ENCODE measurements at places on chromosomes 1 and 21.

GRCh38 chr1:151476083-151476482, 16.8 kb upstream of the POGZ start:
- no peak for DNase-seq

- DNase-seq = peak; percentile 85
These were observed 72.8 kb downstream of the XCL2 start for GRCh38 chr1:168470901-168471431.

DNA sequence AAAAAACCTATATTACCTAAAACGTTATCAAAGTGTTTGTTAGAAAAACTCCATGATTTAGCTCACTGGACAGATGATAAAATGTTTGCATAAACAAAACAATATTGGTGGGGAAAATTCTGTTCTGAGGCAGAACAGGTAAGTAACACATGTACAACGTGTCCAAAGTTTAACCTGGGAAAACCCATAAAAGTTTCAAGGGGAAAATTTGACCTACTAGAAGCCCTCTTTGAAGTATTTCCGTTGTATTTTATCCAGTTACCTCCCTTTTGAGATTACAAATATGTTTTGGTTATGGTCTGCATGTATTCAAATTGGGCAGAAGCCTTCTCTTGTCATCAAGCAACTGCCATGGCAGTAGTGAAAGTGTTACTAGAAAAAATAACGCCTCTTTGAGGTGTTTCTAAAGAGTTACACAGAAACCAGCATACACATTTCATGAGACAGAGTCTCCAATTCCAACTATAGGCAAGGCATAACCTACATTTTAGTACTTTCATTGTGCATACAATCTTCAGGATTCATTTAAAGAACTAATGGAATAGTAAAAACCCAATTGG, 58.0 kb upstream of the PDC start:
- no peak for DNase-seq

DNA sequence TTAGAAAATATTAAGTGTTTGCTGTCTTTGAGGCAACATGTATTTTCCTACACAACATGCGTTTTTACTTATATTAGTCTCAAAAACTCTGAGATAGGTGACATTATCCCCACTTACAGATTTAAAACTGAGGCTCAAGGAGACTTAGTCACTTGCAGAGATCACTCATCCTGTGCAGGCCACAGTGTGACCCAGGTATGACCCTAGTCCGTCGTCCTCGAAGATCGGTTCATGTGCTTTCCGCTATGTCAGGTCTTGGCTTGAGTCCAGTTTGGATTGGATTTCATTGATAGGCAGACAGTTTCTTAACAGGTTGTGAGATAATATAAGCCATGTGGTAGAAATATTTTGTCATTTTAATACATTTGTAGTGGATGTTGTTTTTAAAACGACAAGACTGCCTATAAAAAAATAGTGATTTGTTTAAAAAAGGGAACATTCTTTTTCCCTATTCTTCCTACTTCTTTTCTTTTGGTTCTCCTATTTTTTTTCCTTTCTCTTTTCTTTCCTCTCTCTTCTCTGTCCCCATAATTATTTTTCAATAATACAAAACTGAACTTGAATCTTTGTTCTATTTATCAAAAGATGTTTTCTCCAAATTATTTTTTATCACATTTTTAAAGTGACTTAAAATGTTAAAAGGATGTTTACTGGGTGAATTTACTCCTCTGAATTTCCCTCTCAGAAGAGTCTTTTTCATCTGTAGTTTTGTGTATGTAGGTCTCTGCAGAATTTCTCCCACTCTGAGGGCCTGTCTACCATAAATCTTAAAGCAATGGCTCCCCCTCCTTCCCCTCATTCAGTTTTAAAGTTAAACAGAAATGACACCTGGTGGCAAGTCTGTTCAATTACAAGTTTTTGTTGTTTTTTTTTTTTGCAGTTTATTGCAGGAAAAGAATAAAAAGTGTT, 81.8 kb downstream of the PHTF1 start:
- DNase-seq = peak; percentile 52

DNA sequence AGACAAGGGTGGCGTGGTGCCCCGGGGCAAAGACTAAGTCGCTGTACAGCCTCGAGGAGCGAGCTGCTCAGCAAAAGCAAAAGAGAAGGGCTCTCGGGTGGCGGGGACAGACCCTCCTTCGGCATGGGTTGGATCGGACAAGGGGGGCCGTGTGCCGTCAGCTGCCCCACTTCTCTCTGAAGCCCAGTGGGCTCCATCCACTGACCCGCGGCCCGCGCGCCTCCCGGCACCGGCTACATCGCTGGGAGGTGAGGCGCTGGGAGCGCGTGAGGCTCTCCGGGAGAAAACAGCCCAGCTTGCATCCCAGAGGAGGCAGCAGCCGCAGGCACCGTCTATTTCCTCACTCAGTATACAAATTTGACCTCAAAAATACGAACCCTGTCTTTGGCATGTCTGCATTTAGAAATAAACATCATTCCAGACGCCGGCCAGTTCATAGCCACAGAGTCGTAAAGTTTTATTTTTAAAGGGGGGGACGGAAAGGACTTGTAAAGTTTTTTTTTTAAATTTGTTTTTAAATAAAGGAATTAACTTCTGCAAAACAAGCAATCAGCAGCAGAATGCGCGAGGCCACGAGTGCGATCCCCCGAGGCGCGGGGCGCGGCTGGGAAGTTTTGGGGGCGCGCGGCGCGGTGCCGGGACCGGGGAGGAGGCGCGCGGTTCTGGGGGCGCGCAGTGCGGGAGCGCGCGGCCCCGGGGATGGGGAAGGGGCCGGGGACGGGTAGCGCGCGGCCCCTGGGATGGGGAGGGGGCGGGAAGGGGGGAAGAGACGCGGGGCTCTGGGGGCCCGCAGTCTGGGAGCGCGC, 689 bp upstream of the GPR137B start:
- peak; percentile 36 for DNase-seq

DNA sequence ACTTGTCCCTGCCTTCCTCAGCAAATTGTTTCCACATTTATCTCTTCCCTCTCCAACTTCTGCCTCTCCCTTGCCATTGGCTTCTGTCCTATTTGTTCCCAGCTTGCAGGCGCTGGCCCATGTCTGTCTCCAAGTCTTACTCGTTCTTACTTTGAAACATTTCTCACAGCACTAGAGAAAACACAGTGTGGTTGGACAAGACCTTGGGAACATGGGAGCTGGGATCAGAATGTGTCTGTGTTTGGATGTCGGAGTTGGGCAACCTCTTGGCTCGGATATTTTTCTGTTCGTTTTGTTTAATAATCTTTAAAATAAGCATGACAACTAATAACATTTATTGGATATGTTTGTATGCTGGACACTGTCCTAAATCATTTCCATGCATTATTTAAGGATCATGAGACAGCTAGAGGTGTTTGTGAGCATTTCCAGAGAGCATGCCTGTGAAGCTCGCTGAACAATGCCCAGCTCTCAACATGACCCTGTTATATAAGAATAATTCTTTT, 5.9 kb upstream of the BRWD1 start:
- DNase-seq = no peak

DNA sequence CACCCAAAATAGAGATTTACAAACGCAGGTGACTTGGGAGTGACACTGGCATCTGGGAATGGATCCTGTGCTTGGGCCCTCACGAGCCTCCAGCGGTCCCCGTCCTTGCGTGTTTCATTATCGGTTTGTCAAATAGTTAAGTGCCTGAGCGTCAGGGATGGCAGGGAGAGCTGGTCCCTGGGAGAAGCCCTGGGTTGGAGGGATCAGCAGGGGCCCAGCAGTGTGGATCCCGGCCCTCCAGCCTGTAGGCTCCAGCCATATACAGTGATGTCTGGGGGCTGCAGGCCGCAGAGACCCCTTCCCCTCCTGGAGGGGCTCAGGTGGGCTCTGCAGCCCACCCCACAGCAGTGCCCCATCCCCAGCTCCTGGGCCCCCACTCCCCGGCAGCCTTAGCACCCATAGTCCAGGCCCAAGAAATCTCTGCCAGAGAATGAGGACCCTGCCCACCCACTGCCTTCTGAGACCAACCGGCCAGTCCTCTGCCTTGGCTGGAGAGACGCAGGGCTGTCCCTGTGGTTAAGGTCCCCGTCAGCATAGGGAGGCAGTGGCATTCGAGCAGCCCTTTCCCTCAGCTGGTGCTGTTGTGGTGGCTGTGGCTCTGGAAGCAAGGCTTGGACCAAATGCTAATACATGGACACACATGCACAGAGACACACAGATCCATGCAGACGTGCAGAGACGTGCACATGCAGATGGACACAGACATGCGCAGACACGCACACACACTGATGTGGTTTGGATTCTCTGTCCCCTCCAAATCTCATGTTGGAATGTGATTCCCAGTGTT, 2.4 kb upstream of the SLC19A1 start:
- DNase-seq = no peak

GRCh38 chr1:43427524-43427923, 26.2 kb downstream of the HYI start:
- DNase-seq = no peak

- DNase-seq = peak; percentile 3
These were observed 126.6 kb downstream of the C1orf21 start for GRCh38 chr1:184513421-184513820.

- DNase-seq = no peak
These were observed 5.8 kb upstream of the GTF2B start for GRCh38 chr1:88897070-88897730.

DNA sequence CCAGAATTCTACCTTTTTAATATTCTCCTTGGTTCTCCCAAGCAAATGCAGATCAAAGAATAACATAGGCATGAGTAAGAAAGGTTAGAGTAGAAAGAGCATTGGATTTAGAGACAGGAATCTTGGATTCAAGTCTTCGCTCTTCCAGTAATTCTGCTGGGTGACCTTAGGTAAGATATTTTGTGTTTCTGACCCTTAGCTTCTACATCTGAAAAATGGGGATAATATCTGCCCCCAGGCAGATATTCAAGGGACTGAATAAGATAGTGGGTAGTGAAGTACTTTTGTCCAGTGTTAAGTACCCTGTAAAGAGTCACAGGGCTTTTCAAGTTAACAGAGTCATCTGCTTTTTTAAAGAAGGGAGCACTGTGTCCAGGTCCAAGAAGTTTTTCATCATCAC, 70.8 kb downstream of the KDM1A start:
- no peak for DNase-seq

DNA sequence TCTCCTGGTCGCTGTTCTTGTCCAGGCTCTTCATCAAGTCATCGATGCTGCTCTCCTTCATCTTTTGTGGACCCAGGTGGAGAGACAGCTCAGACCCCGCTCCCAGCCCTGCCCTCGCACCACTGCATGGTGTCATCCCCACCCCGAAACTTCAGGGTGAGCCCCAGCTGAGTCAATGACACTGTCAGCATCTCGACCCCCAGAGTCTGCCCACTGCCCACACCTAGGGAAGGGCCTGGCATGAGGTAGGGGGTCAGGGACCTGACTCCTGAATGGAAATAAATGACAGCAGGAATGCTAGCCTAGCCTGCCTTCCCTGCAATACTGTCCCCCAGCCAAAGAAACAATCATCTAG, 1.6 kb upstream of the S100A6 start:
- DNase-seq = no peak

DNA sequence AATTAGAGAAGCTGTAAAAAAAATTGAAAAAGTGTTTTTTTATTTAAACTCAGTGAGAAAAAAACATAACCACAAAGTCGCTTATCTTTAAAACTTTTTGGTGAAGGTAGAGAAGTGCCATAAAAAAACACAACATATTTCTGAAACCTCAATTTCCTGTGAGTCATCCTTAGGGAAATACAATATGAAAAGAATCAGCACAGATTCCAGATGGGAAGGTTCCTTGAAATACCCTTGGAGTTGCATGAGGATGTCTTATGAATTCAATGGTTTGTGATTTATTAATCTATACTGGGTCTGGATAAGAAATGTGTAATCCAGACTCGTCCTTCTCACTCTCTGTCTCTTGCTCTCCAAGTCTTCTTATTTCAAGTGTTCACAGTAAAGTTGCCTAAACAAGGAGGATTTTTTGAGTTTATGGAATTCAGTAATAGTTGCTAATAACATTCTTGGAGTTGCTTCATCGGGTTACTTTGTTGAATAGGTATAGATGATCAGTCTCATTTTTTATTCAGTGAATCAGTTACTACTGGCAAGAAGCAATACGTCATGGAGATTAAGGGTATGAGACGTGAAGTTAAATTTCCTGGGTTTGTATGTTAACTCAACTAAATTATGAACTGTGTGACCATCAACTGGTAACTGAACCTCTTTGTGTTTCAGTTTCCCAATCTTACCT, 191.4 kb downstream of the KCNK2 start:
- DNase-seq = no peak

DNA sequence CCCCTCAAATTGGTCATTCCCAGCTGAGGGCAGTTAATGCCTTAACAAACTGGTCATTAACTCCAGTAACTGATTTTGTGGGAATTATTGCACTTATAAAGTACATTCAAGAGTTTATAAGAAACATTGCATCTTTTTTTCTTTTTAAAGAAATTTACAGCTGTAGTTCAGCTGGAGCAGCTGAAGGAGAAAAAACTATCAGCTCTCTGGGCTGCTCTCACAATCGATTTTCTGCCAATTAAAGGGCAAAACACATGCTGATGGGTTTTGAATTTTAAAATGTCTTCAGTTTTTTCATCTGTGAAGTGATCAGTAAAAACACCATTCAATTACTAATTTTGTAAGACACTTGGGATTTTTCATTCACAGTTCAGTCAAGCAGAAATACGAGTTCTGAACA, 74.7 kb downstream of the KIFAP3 start:
- no peak for DNase-seq

- no peak for DNase-seq
These were observed 50.3 kb downstream of the LEPR start for GRCh38 chr1:65470766-65471165.

- DNase-seq = no peak
These were observed 60.3 kb downstream of the TBX19 start for GRCh38 chr1:168340781-168341482.

DNA sequence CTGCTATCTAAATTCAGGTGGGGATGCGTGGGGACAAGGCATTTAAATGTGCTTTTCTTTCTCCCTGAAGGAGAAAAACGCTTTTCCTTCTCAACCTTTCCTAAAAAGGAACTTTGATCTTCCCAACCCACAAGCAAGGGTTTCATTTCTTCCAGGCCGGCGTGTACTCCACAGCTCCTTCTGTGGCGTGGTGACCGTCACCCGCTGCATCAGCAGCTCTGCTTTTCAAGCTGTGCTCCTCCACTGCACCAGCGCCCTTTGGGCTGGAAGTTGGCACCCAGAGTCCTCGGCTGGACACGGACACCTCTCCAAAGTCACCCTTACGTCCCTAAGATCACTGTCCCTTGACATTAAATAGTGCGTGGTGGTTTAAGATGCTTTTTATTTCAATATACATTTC, 54.3 kb downstream of the PEX14 start:
- DNase-seq = no peak

DNA sequence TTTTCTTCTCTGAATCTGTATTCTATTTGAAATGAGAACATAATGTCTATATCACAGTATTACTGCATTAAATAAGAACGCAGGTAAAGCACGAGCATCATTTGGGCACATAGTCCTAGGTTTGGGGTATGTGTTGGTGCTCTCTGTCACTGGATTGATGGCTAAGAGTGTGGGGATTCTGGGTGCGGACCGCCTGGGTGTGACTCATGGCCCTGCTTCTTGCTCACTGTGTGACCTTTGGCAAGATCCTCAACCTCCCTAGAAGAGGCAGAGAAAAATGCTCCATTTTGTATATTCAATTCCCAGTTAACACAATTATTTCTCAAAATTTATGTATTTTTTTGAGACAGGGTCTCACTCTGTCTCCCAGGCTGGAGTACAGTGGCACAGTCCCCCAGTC, 99.7 kb downstream of the LAMC2 start:
- DNase-seq = no peak
